ENCODE measurements at places on chromosomes 6 and 20.

DNA sequence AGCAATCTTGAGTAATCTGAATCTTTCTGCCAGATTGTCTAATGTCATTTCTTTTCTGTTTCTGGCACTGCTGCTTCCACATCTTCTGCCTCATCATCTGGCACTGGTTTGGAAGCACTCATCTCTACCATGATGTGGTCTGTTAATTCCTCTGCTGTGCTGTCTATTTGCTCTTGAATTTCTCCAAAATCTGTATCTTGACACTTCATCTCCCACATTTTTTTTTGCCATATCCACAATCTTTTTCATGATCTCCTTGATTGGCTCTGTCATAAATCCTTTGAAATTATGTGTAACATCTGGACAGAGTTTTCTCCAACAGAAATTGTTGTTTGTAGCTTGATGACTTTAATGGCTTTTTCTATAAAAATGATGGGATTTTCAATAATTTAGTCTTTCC lies 417.8 kb upstream of the MANEA start:
- no peak for DNase-seq

- no peak for DNase-seq
These were observed 230.1 kb upstream of the MOCS1 start for GRCh38 chr6:40164345-40164755.

GRCh38 chr6:110048221-110048875 lies 70.2 kb downstream of the GPR6 start:
- DNase-seq, result no peak

GRCh38 chr6:118187568-118188164 lies 280.6 kb downstream of the SLC35F1 start:
- DNase-seq, result no peak

- DNase-seq, result no peak
These were observed 150.4 kb downstream of the RNGTT start for GRCh38 chr6:88813045-88813444.

- DNase-seq, result peak; percentile 59
These were observed 20.6 kb upstream of the HLA-F start for GRCh38 chr6:29702519-29703103.

- no peak for DNase-seq
These were observed 189.5 kb downstream of the IBTK start for GRCh38 chr6:82057846-82058554.

- DNase-seq, result no peak
These were observed 32.3 kb downstream of the AFDN start for GRCh38 chr6:167858842-167859664.

GRCh38 chr6:136031982-136032381 lies 180.5 kb downstream of the PDE7B start:
- DNase-seq, result no peak

- no peak for DNase-seq
These were observed 628.1 kb upstream of the CITED2 start for GRCh38 chr6:140002396-140003022.

- no peak for DNase-seq
These were observed 835.8 kb downstream of the GRIK2 start for GRCh38 chr6:102229271-102229670.

GRCh38 chr20:53445932-53446331 lies 147.7 kb downstream of the ZNF217 start:
- no peak for DNase-seq

- no peak for DNase-seq
These were observed 3.6 kb upstream of the PGBD1 start for GRCh38 chr6:28277746-28278145.

GRCh38 chr6:28280595-28281287 lies 631 bp upstream of the PGBD1 start:
- DNase-seq, result no peak

GRCh38 chr6:38789256-38789655 lies 74.1 kb downstream of the DNAH8 start:
- no peak for DNase-seq

DNA sequence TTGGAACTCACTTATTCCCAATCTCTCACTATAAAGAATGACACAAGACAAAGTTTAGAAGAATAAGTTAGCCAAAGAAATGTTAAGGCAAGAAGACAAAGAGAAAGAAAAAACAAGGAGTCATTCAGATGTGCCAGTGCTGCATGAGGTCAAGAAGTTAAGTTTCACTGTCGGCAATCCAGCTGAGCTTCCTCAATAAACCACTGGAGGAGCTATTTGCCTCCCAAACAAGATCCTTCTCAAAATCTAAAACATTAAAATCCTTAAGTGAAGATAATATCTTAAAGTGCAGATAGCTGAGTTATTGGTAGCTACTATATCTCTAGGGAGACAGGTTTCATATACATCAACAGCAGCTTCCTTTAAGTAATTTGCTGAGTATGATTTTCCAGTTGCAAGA lies 512.3 kb downstream of the HDGFL1 start:
- DNase-seq, result no peak

DNA sequence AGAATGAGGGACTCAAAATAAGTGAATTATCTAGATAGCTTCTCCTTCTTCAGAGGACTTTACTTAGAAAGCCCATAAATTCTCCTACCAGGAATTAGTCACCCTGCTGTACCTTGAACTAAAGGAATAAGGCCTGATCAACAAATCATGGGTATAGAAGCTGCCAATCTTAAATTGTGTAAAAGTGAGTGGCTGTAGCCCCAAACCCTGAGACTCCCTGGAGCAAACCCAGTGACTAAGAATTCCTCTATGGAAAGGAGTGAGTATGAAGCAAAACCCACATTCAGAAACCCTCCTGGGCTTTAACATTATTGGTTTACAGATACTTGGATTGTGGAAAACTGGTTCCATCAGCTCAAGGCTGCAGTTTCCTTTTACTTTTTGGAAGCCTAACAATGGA lies 285.8 kb upstream of the TBX18 start:
- no peak for DNase-seq

DNA sequence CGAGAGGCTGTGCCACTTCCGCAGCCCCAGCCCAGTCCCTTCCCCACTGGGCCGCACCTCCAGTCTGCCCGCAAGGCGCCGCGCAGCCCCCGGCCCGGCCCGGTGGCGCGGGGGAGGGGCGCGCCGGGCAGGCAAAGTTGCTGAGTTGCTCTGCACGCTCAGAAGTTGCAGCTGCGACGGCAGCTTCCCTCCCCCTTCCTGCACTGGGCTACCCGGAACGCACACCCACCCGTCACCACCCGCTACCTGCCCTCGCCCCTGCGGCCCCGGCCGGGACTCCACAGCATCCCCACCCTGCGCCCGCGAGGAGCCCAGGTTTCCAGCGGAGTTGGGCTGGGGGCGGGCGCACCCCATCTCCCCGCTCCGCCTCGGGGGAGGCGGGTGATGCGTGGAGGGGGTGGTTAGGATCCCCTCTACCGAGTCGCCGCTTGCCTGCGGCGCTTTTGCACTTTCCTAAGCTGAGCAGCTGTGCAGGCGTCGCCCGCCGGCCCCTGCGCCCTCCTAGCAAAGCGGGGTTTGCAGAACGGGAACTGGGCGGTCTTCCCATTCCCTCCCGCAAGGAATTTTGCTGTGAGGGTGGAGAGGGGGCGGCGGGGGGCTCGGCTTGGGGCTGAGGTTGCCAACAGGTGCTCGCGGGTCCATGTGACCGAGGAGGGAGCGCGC lies 55.9 kb upstream of the RREB1 start:
- DNase-seq, result no peak

DNA sequence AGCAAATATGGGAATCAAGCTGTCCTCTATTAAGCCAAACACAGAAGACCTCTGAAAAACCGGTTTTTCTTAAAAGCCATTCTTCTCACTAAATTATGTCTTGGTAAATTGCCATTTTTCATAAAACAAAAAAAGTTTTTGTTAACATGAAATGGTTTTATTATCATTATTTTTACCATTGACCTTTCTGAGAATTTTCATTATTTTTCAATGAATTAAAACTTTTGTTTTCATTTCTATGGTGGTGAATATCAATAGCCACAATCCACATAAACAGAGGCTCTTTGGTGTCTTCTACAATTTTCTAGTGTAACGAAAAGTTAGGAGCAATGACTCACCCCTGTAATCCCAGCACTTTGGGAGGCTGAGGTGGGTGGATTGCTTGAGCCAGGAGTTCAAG lies 2.1 kb downstream of the SF3B5 start:
- no peak for DNase-seq

DNA sequence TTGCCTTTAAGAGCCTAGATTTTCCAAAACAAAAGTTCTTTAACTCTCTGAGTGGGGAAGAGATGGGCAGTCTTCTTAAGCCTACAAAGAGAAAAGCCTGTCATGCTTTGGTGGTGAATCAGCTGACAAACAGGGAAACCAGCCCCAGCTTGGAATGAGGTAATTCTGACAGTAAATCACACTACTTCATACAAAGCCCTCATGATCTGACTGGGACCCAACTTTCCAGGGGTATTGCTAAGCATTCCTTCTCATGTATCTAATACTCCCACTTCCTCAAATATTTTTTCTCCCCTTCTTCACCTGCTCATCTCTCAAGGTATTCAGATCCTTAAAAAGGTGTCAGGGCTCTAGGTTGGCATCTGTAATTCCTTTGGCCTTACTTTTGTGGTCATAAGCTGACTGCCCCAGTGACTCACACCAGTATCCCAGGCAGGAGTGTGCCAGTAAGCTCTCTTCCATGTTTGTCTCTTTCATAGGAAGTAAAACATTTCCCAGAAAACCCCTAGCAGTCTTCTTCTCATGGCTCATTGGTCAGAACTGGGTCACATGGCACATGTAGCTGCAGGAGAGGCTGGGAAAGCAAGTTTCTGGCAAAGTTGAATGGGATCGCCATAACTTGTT lies 15.0 kb upstream of the TBC1D22B start:
- no peak for DNase-seq

DNA sequence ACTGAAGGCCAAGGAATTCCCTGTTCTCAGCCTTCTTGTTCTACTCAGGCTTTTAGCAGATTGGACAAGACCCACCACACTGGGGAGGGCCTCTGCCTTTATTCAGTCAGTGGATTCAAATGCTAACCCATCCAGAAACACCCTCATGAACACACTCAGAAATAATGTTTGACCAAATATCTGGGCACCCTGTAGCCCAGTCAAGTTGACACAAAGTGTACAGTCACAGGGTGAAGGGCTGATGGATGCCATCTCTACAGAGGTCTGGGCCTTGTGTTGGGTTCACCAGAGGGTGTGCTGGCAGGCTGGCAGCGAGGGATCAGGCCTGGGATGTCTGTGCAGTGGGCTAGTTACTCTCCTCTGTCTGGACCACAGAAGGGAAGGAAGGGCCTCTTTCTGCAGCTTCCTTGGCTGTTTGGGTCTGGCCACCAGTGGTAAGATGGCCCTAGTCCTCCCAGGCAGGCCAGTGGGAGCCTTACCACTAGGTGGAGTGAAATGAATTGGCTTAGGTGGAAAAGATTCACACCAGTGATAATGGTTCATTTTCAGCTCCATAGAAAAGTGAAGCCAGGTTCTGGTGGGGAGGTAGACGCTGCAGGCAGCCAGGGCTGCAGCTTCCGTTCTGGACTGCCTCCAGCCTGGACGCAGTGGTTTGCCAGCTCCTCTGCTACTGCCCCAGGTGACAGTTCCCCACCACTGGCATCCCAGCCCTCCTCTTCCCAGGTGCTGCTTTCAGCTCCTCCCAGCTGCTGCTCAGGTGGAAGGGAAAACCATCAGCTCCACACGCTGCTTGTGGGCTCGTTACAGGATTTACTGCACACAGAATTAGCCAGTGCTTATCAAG lies 9.2 kb downstream of the TUBB2A start:
- no peak for DNase-seq

GRCh38 chr6:105489216-105489530 lies 86.3 kb upstream of the PREP start:
- no peak for DNase-seq

- DNase-seq, result no peak
These were observed 523.1 kb downstream of the CD83 start for GRCh38 chr6:14640631-14641030.

- peak; percentile 59 for DNase-seq
These were observed 31.3 kb upstream of the HFE start for GRCh38 chr6:26055719-26056582.

- peak; percentile 69 for DNase-seq
These were observed 391 bp downstream of the MAPRE1 start for GRCh38 chr20:32819992-32820697.

DNA sequence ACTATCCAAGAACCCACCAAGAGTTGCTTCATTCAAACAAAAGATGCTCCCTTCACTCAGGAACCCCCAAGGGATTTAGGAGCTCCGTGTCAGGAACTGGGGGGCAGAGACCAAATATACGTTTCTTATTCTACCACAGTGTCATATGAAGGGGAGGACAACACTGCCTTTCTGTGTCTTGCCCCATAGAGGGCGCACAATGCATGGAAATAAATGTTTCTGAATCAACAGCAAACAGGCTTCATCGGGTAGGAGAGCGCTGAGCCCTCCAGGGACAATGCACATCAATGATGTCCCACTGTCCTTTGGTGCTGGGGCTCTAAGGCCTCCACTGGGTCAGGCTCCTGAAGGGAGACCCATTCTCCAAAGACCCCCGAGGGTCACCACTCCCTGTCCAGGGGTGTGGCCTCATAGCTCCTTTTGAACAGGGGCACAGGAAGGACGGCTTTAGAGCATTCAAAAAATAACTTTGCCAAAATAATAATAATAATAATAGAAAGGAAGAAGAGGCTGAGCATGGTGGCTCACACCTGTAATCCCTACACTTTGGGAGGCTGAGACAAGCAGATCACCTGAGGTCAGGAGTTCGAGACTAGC lies 31.1 kb downstream of the PLG start:
- no peak for DNase-seq

DNA sequence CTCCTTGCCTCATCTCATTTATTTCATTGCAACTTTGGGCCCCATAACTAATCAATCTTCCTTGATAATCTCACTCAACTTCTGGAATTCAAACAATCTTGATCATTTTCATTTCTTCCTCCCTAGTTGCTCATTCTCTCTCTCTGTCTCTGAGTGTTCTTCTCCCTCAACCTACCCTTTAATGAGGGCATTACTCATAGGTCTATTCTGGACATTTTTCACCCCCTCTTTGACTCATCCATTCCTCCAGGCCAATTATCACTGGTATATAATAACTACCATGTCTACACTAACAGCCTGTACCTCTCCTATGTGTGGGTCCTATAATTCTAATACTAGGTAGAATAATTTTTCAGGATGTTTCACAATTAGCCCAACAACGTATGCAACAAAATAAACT lies 78.8 kb downstream of the COL21A1 start:
- no peak for DNase-seq

GRCh38 chr20:10524034-10524476 lies 89.0 kb downstream of the SLX4IP start:
- no peak for DNase-seq

DNA sequence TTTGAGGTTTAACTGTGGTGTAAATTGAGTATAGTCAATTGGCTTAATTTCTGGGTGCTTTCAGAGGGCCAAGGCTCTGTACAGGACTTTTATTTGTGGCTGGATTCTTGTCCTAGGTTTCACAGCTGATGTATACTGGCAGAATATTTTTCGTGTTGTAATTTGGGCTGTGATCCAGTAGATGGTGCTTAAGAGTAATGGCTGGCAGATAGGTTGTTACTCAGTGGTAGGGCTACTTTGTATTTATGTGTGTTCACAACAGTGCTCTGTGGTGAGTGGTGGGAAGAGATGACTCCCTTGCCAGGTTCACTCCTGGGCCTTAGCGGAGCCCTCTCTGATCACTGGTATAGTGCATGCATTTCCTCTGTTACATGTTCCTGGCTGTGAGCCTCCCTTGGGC lies 34.5 kb upstream of the FERMT1 start:
- DNase-seq, result no peak

- DNase-seq, result no peak
These were observed 26.6 kb downstream of the NSFL1C start for GRCh38 chr20:1440024-1440423.

GRCh38 chr6:3076320-3076719 lies 8.0 kb downstream of the RIPK1 start:
- DNase-seq, result no peak

Measured in stimulated activated CD8-positive, alpha-beta memory T cell treated with anti-CD3 and anti-CD28 coated beads, Interleukin-7, amount 100 ng/mL, for 24 hours (primary cell).